ENCODE measurements at places on chromosomes 5 and 9. TPM values are rescaled to one million over a fixed set of nuclear protein-coding genes. Genes with fewer than 3 reads are reported as not detected.

The IFNB1 gene
- total RNA-seq = not detected

The NDUFS6 gene
- 16.7 TPM for total RNA-seq

DNA sequence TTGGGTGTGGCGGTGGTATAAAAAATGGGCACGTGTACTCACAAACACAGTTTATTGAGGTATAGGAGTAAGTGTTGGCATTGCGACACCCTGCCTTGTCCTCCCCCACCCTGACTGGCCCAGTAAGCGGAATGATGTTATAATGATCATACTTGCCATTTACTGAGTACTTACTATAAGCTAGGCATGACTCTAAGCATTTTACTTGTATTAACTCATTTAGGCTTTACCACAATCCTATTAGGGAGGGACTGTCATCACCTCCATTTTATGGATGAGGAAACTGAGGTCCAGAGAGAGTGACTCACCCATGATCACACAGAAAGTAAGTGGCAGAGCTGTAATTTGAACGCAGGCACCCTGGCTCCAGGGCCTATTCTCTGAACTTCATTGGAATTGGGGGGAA is 2.3 kb downstream of the SMIM3 start:
- H3K27ac ChIP-seq = peak overlapping the region; percentile 59
- DNase-seq = no peak
- peaks cover 10% of the 10 kb centered on the region for H3K4me1 ChIP-seq
- H3K36me3 ChIP-seq = no peaks in the 10 kb centered on the region
- no peak overlapping the region for H3K4me3 ChIP-seq

The AMBP gene
- not detected for total RNA-seq

GRCh38 chr9:104820336-104820735 is 56.4 kb downstream of the NIPSNAP3B start:
- H3K36me3 ChIP-seq = peaks cover 20% of the 10 kb centered on the region
- H3K4me3 ChIP-seq = no peak overlapping the region
- no peaks in the 10 kb centered on the region for H3K4me1 ChIP-seq
- no peak for DNase-seq

DNA sequence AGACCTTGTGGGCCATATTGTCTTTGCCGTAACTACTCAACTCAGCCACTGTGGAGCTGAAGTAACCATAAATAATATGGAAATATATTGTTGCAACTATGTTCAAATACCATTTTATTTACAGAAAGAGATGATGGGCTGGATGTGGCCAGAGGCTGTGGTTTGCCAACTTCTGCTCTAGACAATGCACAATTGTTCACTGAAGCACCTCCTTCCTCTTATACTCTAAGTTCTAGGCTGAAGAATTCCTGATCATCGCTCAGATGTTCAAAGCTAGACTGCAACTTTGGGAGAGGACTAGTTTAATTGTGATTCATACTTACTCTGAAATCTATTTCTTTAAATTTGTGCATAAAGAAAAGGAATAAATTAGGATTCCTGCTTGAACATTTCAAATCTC is 245.0 kb downstream of the TAF11L14 start:
- no peaks in the 10 kb centered on the region for H3K27me3 ChIP-seq
- H3K4me1 ChIP-seq = no peaks in the 10 kb centered on the region
- H3K36me3 ChIP-seq = no peaks in the 10 kb centered on the region
- no peak for DNase-seq

The SYNPO gene
- total RNA-seq = 327 TPM

DNA sequence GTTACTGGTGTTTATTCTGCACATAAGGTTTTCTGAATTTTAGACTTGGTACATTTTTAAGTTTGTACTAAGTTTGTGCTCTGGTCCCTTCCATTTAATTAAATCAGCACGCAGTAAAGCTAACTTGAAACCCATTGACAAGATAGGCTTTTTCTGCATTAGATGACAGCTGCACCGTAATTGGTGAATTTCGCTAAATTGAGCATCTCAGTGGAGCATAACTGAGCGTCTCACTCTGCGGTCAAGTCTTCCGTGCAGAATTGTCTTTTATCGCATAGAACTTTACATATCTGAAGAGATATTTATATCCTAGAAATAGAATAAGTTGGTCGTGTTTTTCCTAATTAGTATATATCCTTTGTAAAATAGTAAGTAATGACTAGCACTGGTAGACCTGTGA is 4.1 kb downstream of the SUB1 start:
- no peak overlapping the region for H3K27ac ChIP-seq
- DNase-seq = no peak

DNA sequence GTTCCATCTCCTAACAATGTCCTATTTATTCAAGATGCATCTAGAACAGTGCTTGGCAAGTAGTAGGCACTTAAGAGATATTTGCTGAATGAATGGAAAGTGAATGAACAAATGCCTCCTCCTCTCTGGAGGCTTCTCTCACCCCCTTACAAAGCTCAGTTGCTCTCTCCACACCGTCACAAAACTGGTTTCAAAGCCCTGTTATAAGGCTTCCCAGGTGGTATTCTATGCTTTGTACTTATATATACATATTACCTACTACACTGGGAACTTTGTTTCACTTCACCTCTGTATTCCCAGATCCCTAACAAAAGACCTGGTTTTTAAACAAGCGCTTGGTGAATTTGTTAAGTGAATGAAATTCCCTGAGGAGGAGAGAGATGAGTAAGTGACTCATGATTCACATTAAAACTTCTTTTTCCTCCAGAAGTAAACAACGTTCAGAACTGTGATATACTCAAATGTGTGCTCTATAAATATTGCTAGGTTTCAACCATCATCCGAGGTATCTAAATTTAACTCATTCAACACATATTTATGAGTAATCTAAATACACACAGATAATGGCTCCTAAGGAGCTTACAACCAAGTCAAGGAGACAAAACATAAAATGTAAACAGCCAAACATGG is 36.0 kb downstream of the DENND1A start:
- DNase-seq = no peak
- H3K27me3 ChIP-seq = no peaks in the 10 kb centered on the region
- no peak overlapping the region for H3K27ac ChIP-seq
- H3K4me3 ChIP-seq = no peak overlapping the region
- peaks cover 3% of the 10 kb centered on the region for H3K4me1 ChIP-seq

The ARL14EPL gene
- not detected for total RNA-seq

DNA sequence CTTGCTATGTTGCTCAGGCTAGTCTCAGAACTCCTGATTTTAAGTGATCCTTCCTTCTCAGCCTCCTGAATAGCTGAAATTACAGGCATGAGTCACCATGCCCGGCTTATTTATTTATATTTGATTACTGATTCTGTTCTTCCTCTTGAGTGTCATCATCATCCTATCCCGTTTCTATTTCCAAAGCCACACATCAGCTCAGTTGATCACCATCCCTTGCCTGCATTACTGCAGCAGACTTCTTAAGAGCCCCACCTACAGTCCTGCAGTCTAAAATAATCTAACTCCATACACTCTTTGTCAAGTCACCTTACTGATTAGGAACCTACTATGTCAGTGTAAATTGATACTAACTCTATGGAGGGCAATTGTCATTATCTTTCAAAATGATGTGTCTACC is 138.9 kb upstream of the RAI14 start:
- peaks cover 3% of the 10 kb centered on the region for H3K4me1 ChIP-seq
- H3K36me3 ChIP-seq = no peaks in the 10 kb centered on the region

- no peaks in the 10 kb centered on the region for H3K36me3 ChIP-seq
- no peak overlapping the region for H3K4me3 ChIP-seq
- no peaks in the 10 kb centered on the region for H3K27me3 ChIP-seq
- DNase-seq = no peak
- H3K27ac ChIP-seq = no peak overlapping the region
Measured at GRCh38 chr5:128422612-128423011, 115.4 kb downstream of the FBN2 start.

DNA sequence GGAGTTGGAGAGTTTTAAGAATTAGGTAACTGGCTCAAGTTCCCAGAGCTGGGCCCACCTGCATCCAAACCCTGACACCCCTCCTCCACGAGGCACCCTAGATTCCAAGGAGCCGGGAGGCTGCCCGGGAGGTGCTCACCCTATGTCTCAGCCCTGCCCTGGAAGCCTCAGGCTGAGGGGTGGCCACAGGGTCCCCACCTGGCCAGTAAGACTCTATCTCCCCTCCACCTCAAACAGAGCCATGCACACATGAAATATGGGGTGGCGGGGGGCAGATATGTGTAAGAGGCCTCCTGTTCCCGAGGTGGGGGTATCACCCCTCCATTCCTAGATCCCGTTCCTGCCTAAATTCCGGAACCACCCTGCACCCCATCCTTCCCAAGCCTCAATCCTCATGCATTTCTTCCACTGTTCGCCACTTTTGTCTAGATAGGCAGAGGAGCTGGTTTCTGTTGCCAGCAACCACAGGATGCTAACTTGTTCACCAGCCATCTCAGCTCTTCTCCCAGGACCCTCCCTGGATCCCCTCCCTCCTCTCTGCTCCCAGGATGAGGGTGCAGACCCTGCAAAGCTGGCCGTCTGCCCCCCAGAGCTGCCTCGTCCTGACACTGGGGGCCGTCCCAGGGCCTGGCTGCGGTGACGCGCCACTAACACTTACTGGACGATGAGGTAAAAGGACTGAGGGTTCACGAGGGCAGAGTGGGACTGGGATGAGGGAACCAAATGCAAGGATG is 44.1 kb downstream of the COL23A1 start:
- peak; percentile 61 for DNase-seq
- H3K27me3 ChIP-seq = no peaks in the 10 kb centered on the region
- H3K27ac ChIP-seq = no peak overlapping the region
- H3K4me3 ChIP-seq = no peak overlapping the region
- H3K4me1 ChIP-seq = no peaks in the 10 kb centered on the region

GRCh38 chr5:134451936-134452505 is 40.3 kb upstream of the CDKN2AIPNL start:
- no peak overlapping the region for H3K4me3 ChIP-seq
- H3K27me3 ChIP-seq = no peaks in the 10 kb centered on the region

DNA sequence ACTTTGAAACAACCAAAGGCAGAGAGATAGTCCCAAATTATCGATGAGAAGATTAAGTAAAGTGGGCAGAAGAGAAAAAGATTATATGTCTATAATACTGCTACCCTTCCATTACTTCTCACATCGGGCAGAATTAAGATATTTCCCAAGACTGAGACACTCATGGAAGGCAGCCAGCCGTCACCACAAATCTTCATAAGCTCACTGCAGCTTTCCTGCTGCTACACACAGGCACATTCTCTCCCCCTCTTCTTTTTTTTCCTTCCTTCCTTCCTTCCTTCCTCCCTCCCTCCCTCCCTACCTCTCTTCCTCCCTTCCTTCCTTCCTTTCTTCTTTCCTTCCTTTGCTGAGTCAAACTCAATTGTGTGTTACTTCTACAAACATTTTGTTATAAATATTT is 58.7 kb upstream of the SPATA31C2 start:
- no peak for DNase-seq
- H3K4me3 ChIP-seq = no peak overlapping the region
- no peaks in the 10 kb centered on the region for H3K36me3 ChIP-seq
- H3K27me3 ChIP-seq = no peaks in the 10 kb centered on the region
- no peak overlapping the region for H3K27ac ChIP-seq

The TTC23L gene
- 0.62 TPM for total RNA-seq

GRCh38 chr9:133147412-133148198 is 16.1 kb downstream of the GBGT1 start:
- no peaks in the 10 kb centered on the region for H3K4me1 ChIP-seq
- H3K36me3 ChIP-seq = no peaks in the 10 kb centered on the region
- H3K27me3 ChIP-seq = no peaks in the 10 kb centered on the region
- no peak overlapping the region for H3K4me3 ChIP-seq
- peak overlapping the region; percentile 39 for H3K27ac ChIP-seq

The NR6A1 gene
- total RNA-seq = 1.6 TPM

DNA sequence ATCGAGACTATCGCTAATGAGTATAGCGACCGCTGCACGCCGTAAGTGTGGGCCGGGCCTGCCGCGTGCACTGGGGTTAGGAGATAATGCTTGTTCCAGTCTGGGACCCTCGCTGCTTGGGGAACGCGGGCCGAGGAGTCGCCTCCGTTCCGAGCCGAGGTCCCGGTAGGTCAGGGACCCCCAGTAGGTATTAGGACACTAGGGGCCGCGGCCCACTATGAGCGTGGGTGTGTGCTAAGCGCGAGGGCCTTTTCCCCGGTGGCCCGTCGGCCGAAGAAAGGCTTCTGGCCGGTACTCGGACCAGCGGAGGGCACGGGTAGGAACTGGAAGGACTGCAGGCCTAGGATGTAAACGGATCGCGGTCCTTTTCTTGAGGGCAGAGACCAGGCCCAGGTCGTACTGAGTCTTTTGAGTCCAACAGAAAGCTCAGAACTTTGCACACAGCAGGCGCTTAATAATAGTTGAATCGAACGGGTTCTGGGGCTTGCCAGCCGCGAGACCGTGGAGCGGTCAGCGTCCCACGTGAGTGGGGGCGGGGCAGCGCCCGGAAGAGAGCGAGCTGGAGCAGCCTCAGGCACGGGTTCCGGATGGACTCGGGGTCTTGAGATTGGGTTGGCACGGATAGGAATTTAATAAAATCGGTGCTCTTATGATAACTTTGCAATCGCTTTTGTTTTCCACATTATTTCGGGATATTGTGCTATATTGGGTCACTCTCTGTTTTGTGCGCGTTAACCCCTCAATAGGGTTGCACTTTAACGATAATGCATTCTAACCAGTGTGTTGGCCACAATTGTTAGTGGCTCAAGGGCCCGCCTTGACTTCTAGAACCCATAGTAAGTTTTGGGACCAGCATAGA is 733 bp downstream of the HSPA4 start:
- peak overlapping the region; percentile 95 for H3K4me3 ChIP-seq
- no peaks in the 10 kb centered on the region for H3K4me1 ChIP-seq
- peak overlapping the region; percentile 82 for H3K27ac ChIP-seq
- no peaks in the 10 kb centered on the region for H3K36me3 ChIP-seq
- H3K27me3 ChIP-seq = no peaks in the 10 kb centered on the region

The GPR151 gene
- 0.10 TPM for total RNA-seq

The ECSCR gene
- 33.2 TPM for total RNA-seq

The ARSI gene
- total RNA-seq = 2.7 TPM

The C5orf52 gene
- total RNA-seq = not detected

The OR1Q1 gene
- total RNA-seq = not detected

- H3K36me3 ChIP-seq = no peaks in the 10 kb centered on the region
- no peak overlapping the region for H3K4me3 ChIP-seq
- no peaks in the 10 kb centered on the region for H3K27me3 ChIP-seq
- H3K4me1 ChIP-seq = no peaks in the 10 kb centered on the region
- H3K27ac ChIP-seq = no peak overlapping the region
- no peak for DNase-seq
Measured at GRCh38 chr9:27377811-27378456, 81.0 kb upstream of the EQTN start.

GRCh38 chr5:61449804-61450492 is 117.9 kb downstream of the ZSWIM6 start:
- peak overlapping the region; percentile 98 for H3K27ac ChIP-seq
- H3K4me3 ChIP-seq = no peak overlapping the region
- no peaks in the 10 kb centered on the region for H3K27me3 ChIP-seq
- no peak for DNase-seq
- H3K36me3 ChIP-seq = no peaks in the 10 kb centered on the region
- peaks cover 5% of the 10 kb centered on the region for H3K4me1 ChIP-seq

DNA sequence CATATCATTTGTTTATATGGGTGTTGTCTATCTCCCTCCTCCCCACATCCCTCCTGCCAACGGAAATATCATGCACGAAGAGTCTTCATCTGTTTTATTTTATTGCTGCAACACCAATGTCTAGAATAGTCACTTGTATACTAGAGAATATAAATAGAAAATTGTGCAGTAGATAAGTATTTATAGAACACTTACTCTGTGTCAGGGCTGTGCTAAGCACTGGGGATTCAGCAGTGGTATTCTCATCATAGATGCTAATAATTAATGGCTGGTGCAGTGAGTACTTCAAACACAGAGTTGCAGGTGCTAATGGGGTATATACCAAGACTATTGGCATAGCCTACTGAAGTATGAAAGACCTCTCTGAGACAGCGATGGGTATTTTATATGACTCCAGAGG is 353.5 kb upstream of the CDH6 start:
- no peaks in the 10 kb centered on the region for H3K27me3 ChIP-seq
- H3K27ac ChIP-seq = no peak overlapping the region
- DNase-seq = no peak
- H3K4me1 ChIP-seq = no peaks in the 10 kb centered on the region
- H3K4me3 ChIP-seq = no peak overlapping the region

Data from aorta (tissue), 5 donors.